ENCODE measurements at places on chromosomes 16 and 17.

DNA sequence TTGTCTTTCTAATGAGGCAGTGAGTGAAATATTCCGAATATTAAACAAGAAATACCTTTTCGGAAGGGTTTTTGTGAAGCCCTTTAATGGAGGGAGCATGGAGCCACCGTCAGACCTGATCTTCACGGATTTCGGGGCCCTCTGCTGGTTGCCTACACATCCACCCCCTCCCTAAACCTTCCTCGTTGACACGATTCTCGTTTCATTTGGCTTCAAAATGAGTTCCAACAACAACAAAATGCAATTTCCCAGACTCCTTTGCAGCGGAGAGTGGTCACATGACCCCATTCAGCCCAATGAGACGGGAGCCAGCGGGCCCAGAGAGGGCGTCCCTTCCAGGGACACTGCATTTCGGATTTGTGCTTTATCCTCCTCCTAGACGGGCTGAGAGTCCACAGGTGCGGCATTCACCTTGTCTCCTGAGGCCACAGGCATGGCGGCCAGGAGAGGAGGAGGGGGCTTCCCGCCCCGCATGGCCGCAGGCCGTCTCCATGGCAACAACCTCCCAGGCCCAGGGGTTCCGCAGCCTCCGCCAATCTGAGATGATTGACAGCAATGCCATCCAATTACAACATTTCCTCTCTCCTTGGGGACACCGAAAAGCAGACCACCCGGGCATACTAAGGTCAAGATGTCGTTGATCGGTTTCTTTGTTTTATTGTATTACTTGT lies 259.8 kb downstream of the C16orf95 start:
- no peak for DNase-seq

DNA sequence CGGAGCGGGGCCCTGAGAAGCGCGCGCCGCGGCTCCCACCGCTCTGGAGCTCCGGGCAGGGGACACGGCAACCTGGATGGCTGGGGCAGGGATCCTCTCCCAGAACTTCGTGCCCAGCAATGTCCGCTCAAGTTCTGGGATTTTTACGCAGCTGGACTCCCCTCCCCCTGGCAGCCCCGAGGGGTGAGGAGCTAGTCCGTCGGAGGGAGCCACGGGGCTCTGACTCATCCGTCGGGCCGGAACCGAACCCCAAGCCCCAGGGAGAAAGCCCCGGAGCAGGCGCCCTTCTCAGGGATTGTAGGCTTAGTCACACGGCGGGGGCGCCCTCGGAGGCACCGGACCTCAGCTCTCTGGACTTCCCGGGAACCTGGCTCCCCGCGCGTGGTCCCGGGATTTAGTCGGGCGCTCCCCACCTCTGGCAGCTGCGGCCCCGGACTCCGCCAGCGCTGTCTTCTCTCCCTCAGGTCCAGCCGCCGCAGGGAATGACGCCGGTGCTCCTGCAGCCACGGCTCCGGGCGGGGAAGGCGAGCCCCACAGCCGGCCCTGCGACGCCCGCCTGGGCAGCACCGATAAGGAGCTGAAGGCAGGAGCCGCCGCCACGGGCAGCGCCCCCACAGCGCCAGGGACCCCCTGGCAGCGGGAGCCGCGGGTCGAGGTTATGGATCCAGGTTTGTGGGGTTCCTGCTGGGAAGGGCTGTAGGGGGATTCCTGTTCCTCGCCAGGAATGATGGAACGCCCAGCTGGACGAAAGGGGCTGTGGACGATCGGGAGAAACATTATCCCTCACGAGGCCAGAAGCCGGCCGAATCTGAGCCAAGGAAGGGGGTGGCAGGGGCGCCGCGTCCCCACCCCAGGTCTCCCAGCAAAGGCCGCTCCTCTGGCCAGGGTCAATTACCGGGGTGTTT lies 830 bp downstream of the SPHK1 start:
- DNase-seq, result peak; percentile 52

- peak; percentile 84 for DNase-seq
Measured at GRCh38 chr17:7436556-7437368, 1.5 kb downstream of the TMEM102 start.

GRCh38 chr17:50903604-50904517 lies 37.7 kb upstream of the TOB1 start:
- no peak for DNase-seq

GRCh38 chr17:45131616-45132319 lies 547 bp downstream of the PLCD3 start:
- peak; percentile 53 for DNase-seq

DNA sequence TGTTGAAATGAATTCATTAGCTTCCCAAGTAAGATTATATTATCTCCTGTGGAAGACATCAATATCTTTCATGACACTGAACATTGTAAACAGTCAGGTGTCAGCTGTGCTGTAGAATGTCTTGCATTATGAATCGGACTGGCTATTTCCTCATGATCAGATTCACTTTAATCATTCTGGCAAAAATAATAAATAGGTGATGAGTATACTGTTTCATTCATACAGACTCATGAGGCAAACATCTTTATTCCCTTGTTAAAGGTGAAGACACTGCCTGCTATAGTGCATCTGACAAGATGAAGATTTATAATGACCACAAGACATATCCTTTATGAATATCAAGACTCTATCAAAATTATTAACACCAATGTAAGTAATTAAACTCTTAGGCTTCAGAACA lies 51.3 kb upstream of the ARL6IP1 start:
- DNase-seq, result no peak

DNA sequence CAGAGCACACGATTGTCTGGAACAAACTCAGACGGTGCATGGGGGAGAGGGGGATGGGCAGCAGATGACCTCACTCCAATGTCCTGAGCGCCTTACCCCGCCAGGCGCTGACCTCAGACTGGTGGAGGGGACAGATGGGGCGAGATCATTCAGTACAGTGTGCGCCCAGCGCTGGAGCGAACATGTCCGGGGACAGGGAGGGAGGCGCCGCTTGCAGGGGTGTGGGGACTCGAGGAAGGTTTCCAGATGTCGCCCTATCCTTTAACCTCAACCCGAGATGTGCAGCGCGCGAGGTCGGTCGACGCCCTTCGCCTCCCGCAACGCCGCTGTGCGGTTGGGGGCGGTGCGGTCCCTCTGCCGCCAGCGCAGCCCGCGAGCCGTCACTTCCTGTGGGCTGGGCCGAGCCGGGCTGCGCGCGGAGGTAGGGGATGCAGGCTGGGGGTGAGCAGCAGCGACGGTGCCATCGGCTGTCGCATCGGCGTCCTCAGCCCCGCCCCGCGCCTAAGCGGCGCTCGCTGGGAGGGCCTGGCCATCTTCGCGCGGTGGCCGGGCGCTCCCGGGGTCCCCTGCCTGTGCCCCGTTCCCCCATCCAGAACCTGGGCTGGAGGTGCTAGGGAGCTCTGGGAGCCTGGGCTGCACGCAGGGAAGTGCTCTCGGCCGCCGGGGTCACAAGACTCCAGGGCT lies 5.3 kb upstream of the CDR2L start:
- DNase-seq, result peak; percentile 72

GRCh38 chr16:51161440-51162195 lies 10.5 kb upstream of the SALL1 start:
- no peak for DNase-seq

- DNase-seq, result no peak
Measured at GRCh38 chr16:16037521-16037920, 88.1 kb downstream of the ABCC1 start.

DNA sequence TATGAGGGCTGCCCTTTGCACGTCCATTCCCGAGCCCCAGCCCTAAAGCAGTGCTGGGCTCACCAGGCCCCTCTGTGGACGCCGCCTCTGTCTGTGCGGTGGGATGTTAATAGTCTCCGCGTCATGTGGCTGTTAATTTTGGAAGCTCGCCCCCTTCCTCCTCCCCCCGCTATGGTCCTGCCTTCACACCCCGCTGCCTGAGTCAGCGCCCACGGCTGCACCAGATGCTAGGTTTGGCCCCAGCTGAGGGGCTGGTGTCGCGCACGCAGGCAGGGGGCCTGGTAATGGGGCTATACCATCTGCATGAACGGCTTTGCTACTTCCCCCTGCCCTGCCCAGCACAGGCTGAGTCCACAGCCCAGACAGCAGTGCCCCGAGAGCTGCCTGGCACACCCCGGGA lies 4.1 kb upstream of the SSTR5 start:
- no peak for DNase-seq

- no peak for DNase-seq
Measured at GRCh38 chr17:61755668-61756067, 107.7 kb downstream of the BRIP1 start.

DNA sequence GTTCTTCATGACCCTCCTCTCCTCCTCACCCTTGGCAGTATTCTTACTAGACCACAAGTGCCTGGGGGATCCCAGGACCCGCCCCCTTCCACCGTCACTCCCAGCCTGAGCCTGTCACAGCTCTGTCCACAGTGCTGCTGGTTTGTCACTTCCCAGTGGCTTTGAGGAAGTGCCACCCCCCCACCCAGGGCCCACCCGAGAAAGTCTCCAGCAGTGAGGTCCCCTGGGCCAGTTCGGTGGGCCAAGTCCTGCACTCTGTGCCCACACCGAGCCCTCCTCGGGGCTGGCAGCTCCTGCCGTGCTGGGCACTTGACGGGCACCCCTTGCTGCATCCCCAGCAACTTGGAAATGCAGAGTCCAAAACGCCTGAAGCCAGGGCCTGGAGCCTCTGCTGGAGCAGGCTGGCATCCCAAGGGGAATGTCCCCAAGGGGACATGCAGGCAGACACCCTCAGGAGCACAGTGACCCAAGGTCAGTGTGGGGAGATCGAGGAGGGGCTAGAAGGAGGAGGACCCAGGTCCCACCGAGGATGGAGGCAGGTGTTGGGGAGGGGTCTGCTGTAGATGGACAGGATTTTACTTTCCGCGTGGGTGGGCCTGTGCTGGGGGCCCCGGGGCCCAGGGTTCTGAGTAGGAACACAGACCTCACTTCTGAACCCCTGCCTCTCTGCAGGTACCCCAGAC lies 15.5 kb downstream of the MMP15 start:
- DNase-seq, result no peak

DNA sequence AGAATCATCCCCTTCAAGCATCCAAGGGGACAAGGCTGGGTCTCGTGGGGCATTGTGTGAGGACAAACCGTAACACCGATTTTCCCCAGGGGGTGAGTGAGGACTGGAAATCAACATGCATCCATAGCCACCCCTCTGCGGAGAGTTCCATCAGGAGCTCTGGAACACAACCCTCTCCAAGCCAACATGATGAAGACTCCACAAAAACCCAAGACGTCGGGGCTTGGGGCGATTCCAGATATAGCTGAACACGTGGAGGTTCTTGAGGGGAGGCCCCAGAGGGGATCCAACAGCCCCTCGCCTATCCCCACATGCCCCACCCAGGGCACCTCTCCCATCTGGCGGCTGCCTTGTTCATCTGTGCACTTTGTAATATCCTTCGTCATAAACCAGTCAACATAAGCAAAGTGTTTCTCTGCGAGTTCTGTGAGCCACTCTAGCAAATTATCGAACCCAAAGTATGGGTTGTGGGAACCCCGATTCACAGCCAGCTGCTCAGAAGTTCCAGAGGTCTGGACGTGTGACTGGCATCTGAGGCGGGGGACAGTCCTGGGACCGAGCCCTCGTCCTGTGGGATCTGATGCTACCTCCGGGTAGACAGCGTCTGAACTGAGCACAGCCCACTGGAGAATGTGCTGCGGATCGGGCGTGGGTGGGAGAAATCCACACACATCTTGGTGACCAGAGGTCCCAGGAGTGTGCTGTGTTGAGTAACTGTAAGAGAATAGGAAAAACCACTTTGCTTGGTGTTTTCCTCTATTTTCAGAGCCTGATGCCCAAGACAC lies 55.5 kb downstream of the RPH3AL start:
- no peak for DNase-seq

DNA sequence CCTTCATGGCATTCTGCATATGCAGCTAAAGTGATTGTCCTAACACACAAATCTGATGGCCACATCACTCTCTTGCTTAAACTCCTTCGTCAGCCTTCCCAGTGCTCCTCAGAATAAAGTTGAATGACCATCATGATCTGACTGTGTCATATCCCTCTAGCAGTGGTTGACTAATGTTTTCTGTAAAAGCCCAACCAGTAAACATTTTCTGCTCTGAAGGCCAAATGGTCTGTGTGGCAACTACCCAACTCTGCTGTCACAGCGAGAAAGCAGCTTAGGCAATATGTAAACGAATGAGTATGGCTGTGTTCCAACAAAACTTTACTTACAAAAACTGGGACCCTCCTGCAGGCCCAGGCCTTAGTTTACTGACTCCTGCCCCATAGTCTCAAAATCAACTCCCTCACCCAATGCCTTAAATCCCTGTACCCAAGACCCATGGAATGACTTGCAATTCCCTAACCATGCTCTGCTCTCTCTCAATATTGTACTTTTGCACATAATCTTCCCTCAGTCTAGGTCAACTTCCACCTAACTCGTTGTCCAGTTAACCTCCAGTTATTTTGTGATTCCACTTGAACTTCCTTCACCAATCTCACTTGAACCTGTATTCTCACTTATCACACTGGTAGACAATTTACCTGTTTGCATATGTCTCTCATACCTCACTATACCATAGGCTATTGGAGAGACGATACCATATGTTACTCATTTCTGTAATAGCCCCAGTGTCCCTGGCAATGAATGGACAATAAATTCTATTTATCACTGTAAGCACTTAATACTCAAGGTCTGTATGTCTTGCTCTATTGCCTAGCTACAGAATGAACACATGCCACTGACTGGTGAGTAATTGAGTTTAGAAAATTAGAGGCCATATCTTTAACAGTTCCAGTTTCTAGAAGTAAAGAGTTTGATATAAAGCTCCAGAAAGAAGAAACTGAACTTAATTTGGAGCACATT lies 29.1 kb downstream of the TMEM100 start:
- no peak for DNase-seq

- no peak for DNase-seq
Measured at GRCh38 chr17:28151001-28151400, 108.5 kb downstream of the NLK start.

GRCh38 chr16:29877266-29877961 lies 14.4 kb upstream of the CDIPT start:
- no peak for DNase-seq

- DNase-seq, result no peak
Measured at GRCh38 chr17:80821546-80821945, 170.1 kb upstream of the CHMP6 start.

DNA sequence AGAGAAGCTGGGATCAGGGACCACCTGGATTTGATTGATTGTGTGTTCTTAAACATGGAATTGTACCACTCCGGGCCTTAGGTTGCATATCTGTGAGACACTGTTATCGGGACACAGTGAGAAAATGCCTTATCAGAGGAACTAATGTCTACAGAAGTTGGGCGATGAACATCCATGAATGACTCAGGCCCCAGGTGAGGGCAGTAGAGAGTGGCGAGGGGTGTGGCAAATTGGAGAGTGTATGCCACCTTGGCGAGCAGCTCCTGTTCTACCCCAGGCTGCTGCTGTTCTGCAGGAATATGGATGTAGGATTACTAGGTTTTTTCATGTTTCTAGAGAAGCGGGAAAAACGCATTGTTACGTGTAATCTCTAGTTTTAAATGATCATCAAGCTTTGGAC lies 38.8 kb downstream of the CLEC16A start:
- DNase-seq, result no peak

DNA sequence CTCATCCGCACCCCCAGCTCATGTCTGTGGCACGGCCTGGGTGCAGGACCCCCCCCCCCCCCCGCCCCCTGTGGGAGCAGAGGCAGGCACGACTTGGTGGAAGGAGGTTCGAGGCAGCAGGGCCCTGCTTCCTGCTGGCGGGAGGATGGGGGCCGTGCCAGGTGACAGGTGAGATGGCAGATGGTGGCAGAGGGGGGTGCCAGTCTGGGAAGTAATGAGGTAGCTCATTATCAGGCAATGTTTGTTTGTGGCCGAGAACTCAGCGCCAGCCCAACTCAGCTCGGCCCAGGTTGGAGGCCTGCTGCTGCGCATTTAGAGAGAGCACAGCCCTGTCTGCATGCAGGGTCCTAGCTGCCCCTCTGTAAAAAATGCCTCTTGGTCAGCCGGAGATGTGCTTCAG lies 40.1 kb upstream of the JPH3 start:
- DNase-seq, result no peak
